ENCODE measurements at places on chromosomes 12 and 14.

- DNase-seq, result no peak
These were observed 463.0 kb downstream of the AACS start for GRCh38 chr12:125528281-125528680.

- no peak for DNase-seq
These were observed 201.6 kb downstream of the PAX9 start for GRCh38 chr14:36863271-36863670.

DNA sequence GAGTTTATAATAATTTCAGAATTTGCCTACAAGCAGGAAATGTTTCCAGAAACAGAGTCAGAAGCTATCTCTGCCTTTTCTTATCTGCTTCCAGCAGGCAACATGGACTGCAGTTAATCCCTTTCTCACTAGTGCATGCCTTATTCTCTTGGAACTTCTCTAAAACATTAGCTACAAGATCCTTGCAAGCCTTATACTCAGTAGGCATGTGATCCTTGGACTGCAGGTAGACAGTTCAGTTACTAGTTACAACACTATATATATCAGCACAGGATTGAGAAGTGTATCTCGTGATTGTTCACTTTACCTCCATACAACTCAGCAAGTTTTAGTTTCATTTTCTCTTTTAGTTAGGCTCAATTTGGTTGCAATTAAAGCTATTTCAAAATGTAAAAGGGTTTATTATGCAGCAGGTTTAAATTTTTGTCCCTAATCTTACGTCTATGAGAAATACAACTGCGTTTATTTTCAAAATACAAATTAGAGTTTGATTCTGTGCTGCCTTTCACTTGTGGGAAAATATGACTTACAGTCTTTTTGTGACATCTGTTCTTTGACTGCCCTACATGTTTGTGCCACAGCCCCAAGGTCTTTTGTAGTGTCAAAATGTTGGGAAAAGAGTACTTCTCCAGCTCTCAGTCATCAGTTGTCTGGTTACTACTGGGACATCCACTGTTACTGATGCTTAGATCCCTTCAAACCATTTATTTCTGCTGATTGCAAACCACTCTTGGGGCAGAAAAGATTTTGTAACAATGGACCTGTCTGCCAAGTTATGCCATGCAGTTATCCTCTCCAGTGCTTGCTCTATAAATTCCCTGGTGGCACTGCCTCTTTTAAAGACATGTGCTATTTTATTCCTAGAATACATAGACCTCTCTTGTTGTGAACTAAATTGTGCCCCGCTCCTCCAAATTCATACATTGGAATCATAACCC is 709.0 kb upstream of the FOXG1 start:
- DNase-seq, result no peak

- DNase-seq, result no peak
These were observed 832.9 kb downstream of the C12orf50 start for GRCh38 chr12:87196321-87196720.

- no peak for DNase-seq
These were observed 22.9 kb upstream of the BCDIN3D start for GRCh38 chr12:49865782-49866135.

- DNase-seq, result no peak
These were observed 44.1 kb downstream of the DAD1 start for GRCh38 chr14:22544881-22545420.

- no peak for DNase-seq
These were observed 68.9 kb downstream of the ZNF641 start for GRCh38 chr12:48281811-48282210.

DNA sequence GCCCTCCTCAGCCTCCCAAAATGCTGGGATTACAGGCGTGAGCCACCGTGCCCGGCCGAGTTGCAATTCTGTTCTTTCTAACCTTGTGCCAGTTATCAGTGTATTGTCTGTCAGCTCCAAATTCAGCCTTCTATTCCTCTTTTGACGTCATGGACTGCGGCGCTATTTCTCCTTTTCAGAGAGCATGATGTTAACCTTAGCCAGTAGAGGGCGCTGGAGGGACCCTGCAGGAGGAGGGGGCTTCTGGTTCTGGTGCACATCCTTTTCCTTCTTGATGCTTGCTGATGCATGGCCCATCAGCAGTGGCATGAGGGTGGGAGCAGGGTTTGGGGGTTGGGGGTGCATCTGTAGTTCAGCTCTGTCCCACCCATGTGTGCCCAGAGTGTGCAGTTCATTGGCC is 179.3 kb upstream of the RMST start:
- no peak for DNase-seq

- DNase-seq, result no peak
These were observed 133.6 kb upstream of the DNM1L start for GRCh38 chr12:32545413-32545980.

- no peak for DNase-seq
These were observed 53.1 kb downstream of the TSPAN11 start for GRCh38 chr12:30979371-30980259.

Measured in cortex of kidney (tissue), 1 donor.